Ovary (tissue), 10 donors: ENCODE measurements at places on chromosomes 3 and 15. TPM values are rescaled to one million over a fixed set of nuclear protein-coding genes. Genes with fewer than 3 reads are reported as not detected.

The CDC25A gene
- 4.4 TPM for total RNA-seq

The MEGF11 gene
- 0.40 TPM for total RNA-seq

The CCDC13 gene
- 0.60 TPM for total RNA-seq

The POLQ gene
- 0.24 TPM for total RNA-seq

The SCAPER gene
- 21.7 TPM for total RNA-seq

The CFAP92 gene
- 1.4 TPM for total RNA-seq

The NPAP1 gene
- 0.69 TPM for total RNA-seq

The ACSBG1 gene
- total RNA-seq, result not detected

The CCDC54 gene
- not detected for total RNA-seq

The DIS3L gene
- total RNA-seq, result 31.9 TPM

The MME gene
- 1.7 TPM for total RNA-seq

The CFAP44 gene
- 4.9 TPM for total RNA-seq

The CKMT1A gene
- not detected for total RNA-seq

The SGO1 gene
- 0.33 TPM for total RNA-seq

The UBAP1L gene
- 9.4 TPM for total RNA-seq

The MAGEF1 gene
- total RNA-seq, result 39.7 TPM

The EPHA6 gene
- 20.9 TPM for total RNA-seq

The RTF1 gene
- 35.6 TPM for total RNA-seq

The MUSTN1 gene
- 2.9 TPM for total RNA-seq

The CGNL1 gene
- total RNA-seq, result 19.7 TPM

The B3GNT5 gene
- total RNA-seq, result 9.6 TPM

The GOLGA6B gene
- not detected for total RNA-seq

The SCN11A gene
- total RNA-seq, result 0.08 TPM

The GPR15 gene
- not detected for total RNA-seq

The HGD gene
- total RNA-seq, result 2.4 TPM

The CCR9 gene
- total RNA-seq, result 0.10 TPM

The NME9 gene
- total RNA-seq, result 0.82 TPM

The SV2B gene
- total RNA-seq, result 0.11 TPM

The CD200R1 gene
- 0.24 TPM for total RNA-seq

The PPM1M gene
- total RNA-seq, result 16.4 TPM

The COLQ gene
- total RNA-seq, result 3.6 TPM

The CFAP20DC gene
- 0.99 TPM for total RNA-seq

The SSUH2 gene
- 0.43 TPM for total RNA-seq

The SNTN gene
- total RNA-seq, result 1.8 TPM

The CCDC50 gene
- 78.0 TPM for total RNA-seq
